ENCODE measurements at places on chromosomes 5 and 9.

- no peak for DNase-seq
These were observed 47.7 kb downstream of the NSUN2 start for GRCh38 chr5:6585168-6585567.

DNA sequence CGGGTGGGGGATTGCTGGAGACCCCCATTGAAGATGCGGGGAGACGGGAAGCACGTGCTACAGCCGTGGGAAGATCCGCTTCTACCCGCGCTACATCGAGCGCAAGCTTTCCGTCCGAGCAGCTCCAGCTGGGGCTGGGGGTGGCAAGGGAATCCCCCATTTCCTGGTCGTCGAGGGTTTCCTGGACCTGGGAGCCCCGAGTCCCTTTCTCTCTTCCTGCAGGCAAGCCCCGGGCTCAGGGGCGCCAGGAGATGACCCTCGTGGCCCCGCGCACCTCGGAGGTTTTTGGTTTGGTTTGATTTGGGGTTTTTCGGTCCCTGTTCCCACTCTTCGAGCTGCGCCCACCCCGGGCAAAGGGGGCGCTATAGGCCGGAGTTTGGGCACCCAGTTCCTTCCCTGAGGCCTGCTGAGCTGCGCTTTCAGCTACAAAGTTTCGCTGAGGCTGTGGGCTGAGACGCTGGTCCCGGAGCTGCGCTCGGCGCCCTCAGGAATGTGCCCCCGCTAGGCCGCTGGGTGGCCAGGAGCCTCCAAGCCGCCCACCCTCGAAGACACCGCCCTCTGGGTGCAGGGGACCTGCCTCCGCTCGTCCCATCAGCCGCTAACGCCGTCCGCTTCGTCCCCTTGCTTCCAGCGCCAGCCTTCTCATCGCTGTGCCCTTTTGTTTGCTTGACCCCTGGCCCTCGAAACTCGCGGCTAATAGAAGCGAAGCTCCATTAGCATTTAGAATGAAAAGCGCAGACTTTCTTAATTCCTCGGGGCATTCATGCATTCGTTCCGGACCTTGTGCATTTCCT lies 2.9 kb downstream of the NR4A3 start:
- peak; percentile 79 for DNase-seq

DNA sequence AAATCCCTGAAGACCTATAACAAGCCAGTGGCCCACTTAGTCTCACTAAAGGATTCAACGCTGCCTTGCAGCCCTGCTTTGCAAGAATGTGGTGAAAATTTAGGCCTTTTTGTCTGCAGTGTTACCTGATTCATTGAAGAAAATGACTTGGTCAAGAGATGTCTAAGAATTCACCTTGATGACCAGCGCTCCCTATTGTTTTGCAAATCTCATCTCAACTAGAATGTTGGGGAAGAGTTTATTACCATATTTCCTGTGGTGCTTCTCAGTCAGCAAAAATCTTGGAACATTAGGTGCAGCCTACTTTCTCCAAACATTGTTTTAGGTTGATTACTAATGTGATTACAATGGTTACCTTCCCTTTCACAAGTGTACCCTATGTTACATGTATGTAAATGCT lies 53.5 kb downstream of the PLK2 start:
- DNase-seq, result no peak

- no peak for DNase-seq
These were observed 1752.9 kb downstream of the MAT2B start for GRCh38 chr5:165258197-165258771.

- DNase-seq, result no peak
These were observed 11.8 kb downstream of the ACSL6 start for GRCh38 chr5:131999441-132000240.

GRCh38 chr9:18678821-18679590 lies 205.1 kb downstream of the ADAMTSL1 start:
- no peak for DNase-seq

- DNase-seq, result no peak
These were observed 152.2 kb downstream of the SNCAIP start for GRCh38 chr5:122464191-122464590.

DNA sequence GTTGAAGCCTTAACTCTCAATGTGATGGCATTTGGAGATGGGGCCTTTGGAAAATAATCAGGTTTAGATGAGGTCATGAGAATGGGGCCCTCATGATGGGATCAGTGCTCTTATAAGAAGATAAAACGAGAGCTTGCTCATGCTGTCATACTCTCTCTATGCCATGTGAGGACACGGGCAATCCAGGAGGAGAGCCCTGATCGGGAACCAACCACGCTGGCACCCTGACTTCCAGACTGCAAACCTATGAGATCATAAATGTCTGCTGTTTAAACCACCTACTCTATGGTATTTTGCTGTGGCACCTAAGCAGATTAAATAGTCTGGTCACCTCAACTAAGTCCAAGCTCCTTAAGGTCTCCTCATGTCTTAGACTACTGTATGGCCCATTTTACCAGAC lies 10.0 kb downstream of the HMGCS1 start:
- peak; percentile 32 for DNase-seq

DNA sequence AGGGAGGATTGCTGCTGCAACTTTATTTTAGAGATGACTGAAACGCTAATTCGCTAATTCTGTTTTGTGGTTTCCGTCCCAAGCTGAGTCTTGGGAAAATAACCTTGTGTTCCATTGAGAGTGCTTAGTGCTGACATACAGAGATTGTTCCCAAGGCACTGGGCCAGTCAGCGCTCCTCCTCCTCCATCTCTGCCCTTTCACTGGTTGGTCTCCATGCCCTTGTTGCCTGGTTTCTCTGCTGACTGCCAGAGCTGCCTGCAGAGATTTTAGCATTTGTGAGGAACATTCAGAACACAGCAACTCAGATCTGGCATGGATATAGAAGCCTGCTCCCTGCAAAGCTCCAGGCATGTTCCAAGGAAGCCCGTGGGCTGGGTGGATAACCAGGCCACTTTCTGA lies 126.0 kb upstream of the IRX2 start:
- DNase-seq, result no peak

- DNase-seq, result no peak
These were observed 15.1 kb downstream of the ADRB2 start for GRCh38 chr5:148841519-148841918.

GRCh38 chr9:97508852-97509251 lies 7.4 kb downstream of the TMOD1 start:
- no peak for DNase-seq

GRCh38 chr5:16572289-16573015 lies 44.3 kb downstream of the RETREG1 start:
- no peak for DNase-seq

DNA sequence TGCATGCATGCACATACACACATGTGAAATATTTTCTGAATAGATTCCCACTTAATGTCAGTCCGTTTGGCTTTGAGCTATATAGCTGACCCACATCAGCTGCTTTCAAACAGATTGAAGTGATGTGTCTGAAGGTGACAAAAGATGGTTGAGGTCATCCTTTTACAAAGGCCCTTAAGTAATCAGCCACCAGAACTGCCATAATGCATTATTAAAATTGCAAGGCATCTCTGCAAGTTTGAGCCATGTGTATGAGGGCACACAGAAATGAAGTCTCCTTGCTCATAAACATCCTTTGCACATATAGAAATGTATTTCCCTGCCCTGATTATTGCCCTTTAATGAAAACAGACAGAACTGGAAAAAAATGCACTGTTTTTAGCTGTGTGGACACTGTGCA lies 1043.0 kb upstream of the C9orf72 start:
- DNase-seq, result no peak

DNA sequence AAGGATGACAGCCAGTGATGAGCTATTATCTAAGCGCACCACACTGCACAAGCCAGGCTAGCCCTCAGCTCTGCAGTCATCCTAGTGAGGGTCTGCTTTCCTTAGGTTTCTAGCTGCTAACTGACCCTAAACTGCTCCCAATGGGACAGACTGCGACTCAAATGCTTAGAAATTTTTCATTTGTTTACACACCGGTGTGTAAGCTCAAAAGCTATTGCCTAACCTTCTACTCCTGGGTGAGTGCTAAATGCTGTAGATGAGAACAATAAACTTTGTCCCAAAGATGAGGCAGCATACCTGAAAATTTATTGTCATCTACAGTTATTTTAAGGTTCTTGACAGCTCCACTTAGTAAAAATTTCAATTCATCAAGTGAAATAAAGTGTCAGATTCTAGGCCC lies 311.4 kb downstream of the TMEM167A start:
- DNase-seq, result no peak

- no peak for DNase-seq
These were observed 1.4 kb upstream of the LARP1 start for GRCh38 chr5:154753792-154754191.

- DNase-seq, result no peak
These were observed 78.3 kb upstream of the HCN1 start for GRCh38 chr5:45774528-45774927.

DNA sequence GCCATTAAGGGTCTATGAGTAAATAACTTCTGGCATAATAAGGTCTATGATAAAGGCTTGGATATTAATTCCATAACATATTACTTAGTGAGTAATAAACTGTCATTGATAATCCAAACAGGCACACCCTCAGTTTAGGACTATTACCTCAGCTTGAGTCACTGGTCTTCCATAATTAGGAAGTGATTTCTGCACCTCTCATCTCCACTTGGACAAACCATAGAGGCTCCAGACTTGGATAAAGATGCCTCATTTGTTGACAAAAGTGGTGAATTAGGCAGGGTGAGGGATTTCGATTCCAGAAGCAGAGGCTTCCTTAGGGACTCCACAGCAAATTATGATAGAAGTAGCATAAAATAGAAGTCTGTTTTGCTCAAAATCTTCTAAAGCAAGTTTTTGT lies 127.5 kb upstream of the MTAP start:
- DNase-seq, result no peak

DNA sequence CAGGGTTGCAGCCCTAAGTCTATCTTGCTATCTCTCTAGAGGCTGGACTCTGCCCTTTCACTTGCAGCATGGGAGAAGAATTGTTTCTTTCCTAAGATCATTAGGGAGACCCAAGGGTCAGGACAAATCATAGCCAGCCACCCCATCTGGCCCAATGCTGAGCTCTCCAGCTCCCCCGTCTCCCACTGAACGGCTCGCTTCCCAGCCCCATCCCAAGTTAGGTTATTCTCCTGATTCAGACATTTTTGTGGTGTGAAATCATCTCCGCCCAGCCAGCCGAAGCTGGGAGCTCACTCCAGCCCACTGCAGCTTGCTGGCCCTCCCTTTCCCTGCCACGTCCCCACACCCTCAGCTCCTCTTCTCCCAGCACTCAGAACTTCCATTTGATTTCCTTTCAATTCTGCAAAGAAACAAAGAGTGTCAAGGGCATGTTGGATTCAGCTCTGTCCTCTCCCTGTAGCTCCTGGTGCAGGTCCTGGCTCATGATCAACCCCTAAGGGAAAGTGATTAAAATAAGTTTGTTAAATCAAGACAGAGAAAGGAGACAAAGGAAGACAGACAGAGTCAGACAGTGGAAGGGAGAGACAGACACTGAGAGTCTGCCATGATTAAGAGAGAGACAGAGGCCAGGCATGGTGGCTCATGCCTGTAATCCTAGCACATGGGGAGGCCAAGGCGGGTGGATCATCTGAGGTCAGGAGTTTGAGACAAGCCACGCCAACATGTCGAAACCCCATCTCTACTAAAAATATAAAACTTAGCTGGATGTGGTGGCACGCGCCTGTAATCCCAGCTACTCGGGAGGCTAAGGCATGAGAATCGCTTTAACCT lies 12.6 kb upstream of the SPARC start:
- DNase-seq, result no peak

DNA sequence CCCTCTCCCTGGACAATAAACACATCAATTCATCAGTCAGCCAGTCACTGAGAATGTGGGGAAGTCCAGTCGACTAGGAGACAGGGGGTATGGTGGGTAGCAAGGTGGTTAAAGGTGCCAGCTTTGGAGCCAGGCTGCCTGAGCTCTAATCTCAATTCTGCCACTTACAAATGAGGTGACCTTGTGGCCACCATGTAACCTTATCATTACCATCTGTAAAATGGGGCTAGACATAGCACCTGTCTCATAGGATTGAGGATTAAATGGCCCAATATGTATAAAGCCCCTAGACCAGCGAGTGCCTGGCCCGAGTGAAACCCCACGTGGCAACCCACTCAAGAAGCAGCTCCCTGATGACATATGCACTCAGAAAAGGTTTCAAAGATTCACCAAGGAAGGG lies 73.3 kb upstream of the TBC1D2 start:
- DNase-seq, result no peak

GRCh38 chr5:60076746-60077145 lies 183.2 kb upstream of the PDE4D start:
- no peak for DNase-seq

GRCh38 chr5:157447201-157447637 lies 12.8 kb upstream of the NIPAL4 start:
- no peak for DNase-seq

DNA sequence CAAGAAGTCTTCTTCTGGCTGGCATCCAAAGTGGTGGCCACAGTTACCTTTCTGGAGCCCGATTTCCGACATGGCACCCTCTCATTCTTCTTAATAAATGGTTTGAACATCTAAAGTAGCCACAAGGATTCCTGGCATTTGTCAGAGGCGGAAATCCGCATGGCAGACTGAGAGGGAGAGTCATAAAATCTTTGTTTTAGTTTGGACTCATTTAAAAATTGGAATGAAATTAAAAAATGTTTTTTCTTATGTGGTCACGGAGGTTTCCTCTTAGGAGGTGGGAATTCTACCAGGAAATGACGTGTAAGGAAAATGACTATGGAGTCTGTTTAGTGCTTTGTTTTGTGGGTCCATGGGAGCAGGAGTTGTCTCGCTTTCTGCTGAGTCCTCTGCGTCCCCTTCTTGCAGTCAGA lies 133.0 kb upstream of the PTCH1 start:
- DNase-seq, result no peak

DNA sequence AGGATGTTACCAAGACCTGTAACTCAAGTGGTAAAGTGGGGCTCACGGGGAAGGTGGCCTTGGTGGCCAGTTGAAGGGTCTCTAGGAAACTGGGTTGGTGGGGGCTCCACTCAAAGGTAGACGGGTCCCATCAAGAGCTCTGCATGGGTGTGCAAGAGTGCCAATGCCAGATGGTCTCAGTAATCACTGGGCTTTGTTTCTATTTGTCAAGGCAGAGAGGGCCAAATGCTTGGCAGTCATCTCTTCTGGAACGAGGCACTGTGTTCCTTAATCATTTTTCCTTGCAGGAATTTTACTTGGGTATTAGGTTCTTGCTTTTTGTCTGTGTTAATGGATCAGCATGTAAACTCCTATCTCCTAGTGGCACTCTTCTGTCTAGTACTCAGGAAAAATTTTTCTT lies 220.8 kb downstream of the DIRAS2 start:
- no peak for DNase-seq

Data from suppressor macrophage treated with lipopolysaccharide for 4 hours (primary cell).